Stimulated activated naive CD8-positive, alpha-beta T cell treated with anti-CD3 and anti-CD28 coated beads, Interleukin-15, amount 100 ng/mL, for 72 hours (primary cell): ENCODE measurements at places on chromosomes 4 and X.

DNA sequence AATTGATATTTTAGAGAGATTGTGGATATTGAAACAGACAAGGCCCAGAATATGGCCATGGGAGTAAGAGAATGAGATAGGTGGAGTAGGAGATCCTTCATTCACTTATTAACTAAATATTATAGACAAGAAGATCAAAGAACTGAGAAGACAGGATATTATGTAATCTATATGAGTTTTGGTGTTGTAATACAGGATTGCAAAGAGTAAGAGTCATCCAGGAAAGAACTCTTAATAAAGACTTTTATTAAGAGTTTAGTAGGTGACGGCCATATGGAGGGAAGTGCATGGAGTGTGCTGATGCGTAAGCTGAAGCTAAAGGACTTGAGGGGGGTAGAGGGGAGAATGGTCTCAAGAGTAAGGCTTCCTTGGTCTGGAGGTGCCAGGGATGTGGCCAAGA is 153.7 kb downstream of the VEGFC start:
- DNase-seq: no peak

- no peak for DNase-seq
Measured at GRCh38 chr4:8284391-8284790, 14.8 kb downstream of the HTRA3 start.

DNA sequence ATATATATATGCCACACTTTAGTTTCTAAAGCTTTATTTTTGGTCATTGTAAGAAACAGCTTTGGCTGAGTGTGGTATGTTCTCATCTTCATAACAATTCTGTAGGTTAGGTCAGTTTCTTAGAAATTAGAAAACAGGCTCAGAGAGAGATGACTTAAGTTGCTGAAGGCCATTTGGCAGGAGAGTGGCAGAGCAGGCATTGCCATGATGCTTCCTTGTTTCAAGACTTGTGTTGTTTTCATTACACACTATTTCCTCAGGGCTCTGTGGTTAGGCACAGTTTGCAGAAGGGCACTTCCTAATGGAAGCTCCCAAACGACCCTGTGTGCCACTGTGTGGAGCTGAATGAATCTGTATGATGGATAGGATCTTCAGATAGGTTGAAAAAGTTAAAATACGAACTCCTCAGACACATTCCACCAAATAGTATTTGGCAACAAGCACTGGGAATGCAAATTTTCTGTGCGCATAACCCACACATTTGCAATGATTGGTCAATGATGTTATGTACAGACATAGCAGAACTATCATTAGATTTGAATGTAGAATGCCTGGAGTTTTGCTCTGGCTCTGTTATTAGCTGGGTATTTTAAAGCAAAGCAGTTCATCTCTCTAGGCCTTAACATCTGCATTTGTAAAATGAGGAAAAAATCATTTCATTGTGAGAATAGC is 274.3 kb upstream of the HS3ST1 start:
- DNase-seq: no peak

DNA sequence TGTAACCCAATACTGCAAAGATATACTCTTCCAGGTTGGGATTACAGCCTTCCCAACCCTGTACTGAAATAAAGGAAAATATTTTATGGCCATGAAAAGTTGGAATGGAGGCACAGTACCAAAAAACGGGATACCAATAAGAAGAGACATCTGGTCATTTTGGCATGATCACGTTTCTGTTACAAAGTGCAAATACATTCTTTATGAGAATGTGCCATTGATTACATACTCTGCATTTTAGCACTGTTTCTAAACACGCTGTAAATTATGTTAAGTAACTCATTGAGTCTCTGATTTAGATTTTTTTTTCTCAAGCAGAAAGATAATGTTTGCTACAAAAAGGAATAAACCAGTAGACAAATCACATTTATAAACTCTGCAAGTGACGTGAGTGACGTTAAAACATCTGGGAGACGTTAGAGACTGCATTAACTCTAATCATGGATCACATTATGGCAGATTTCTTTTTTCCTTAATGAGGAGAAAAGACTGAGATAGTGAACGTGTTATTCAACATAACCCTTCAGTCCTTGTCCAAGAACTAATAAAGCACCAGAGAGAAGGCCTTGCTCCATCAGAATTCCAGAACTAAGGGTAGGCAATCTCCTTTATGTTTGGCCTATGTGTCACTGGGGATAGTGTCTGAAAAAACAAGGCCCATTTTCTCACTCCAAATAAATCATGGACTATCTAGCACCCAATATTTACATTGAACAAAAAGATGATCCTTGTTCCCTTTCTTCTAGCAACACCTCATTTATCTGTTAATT is 31.0 kb downstream of the UNC5C start:
- no peak for DNase-seq

DNA sequence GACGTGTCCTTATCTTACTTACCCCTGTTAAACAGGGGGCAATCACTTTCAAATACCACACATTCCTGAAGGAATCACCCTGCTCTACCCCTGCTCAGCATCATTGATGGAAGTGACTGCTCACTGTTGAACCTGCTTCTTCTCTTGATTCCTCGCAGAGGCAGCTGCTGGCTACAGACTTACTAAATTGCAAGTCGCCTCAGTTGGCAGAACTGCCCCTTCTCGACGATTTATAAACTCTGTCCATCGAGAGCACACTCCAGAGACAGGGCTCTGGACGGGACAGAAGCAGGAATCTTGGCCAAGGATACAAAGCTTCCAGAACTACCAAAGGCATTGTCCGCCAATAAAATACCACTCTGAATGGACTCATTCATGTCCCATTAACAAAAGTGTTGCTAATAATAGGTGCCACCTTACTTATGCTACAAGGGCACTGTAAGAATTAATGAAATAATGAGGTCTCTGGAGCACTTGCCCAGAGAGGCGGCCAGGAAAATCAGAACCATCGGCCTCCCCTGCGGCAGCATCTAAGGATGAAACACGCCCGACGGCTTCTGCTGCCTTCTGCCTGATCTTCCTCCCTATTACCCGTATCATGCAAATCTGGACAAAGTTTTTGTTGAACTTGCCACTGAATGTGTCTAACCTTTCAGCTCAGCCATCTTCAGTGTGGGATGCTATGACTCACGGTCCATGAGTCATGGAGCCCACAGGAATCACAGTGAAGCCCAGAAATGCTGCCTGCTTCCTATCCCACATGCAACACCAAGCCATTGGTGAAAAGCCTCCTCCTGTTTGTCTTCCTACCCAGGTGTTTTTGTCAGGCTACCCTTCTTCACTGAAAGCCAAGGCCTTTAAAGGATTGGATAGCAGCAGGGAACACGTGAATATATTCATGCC is 164.9 kb downstream of the MAML3 start:
- DNase-seq: no peak

GRCh38 chr4:73814679-73815078 is 21.8 kb upstream of the CXCL6 start:
- DNase-seq: no peak

DNA sequence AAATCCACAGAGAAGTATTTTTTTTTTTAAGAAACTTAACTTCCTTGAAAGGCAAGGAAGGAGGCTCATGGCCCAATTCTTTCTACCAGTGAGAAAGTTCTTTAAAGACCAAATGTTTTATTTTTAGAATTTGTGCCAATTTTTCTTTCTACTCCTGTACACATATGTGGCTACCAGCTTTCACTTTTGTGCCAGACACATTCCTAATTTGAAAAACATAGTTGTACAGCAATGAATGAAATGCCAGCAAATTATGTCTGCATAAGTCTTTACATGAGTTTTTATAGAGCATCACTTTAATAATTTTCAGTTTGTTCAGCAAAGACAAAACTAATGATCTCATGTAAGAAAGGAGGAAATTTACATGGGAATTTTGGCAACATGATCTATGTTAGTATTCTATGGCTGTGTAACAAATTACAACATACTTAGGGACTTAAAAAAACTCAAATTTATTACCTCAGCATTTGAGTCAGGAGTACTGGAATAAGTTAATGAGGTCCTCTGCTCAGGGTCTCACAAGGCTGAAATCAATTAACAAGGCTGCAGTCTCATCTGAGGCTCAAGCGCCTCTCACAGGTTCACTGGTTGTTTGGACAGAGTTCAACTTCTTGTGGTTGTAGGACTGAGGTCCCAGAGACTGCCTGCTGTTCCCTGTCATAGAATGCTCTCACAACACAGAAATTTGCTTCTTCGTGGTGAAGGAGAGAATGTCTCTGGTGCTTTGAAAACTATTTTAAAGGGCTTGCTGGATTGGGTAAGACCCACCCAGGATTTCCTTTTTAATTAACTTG is 678.2 kb upstream of the FAM241A start:
- no peak for DNase-seq

- DNase-seq: no peak
Measured at GRCh38 chr4:150402871-150403272, 179.1 kb upstream of the MAB21L2 start.
